Activated CD8-positive, alpha-beta memory T cell treated with anti-CD3 and anti-CD28 coated beads for 1 hour (primary cell): ENCODE measurements at places on chromosomes 4 and X.

DNA sequence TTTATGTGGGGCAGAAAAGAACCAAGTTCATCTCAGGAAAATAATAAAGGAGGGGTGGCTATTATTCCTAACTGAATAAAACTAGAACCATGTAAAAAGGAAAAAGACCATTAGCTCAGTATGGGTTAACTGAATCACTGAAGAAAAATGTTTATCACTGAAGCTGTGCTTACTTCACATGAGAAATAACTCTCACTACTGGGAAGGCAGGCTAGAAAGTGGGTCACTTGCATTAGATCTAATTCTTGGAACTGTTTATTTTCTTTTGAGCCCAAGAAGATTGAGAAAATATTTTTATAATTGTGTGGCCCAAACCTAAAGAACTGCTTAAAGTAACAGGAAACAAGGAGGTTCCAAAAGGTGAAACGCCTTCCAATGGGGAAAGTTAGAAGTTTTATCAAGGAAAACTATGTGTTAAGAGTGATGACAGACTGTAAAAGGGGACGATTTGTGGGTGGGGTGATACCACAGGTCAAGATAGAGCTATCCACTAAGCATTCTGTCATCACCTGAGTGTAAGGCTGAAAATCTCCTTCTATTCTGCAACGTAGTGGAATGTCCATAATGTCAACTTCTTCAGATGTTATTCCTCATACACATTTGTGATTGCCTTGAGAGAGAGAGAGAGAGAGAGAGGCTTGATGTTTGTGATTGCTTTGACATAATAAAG lies 1083.5 kb downstream of the PCDH7 start:
- no peak for DNase-seq

DNA sequence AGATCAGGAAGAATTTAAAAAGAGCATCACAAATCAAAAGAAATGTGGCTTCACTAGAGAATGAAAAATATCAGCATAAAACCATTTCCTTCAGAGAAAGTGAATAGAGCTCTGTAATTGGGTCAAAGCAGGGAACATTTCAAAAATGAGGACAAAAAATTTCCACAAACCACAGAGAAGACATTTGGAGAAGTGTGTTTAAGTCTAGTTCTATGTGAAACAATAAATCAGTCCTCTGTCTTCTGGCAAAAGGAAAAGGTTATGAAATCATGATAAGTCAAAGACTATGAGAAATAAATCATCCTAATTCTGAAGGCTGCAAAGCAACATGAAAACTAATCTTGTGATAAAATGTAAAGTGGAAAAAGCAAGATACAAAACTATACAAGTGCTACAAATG lies 27.9 kb downstream of the SMPX start:
- DNase-seq = no peak

GRCh38 chrX:44733931-44734330 lies 109.9 kb upstream of the DUSP21 start:
- no peak for DNase-seq

GRCh38 chr4:149031399-149031798 lies 589.2 kb upstream of the NR3C2 start:
- no peak for DNase-seq

DNA sequence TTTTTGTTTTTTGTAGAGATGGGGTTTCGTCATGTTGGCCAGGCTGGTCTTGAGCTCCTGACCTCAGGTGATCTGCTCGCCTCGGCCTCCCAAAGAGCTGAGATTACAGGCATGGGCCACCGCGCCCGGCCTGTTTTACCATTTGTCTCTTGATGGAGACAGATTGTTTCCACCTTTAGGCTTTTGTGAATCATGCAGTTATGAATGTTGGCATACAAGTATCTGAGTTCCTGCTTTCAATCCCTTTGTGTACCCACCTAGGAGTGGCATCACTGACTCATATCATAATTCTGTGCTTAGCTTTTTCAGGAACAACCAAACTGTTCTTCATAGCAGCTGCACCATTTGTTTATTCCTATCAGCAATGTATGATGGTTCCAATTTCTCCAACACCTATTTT lies 20.2 kb upstream of the MGST2 start:
- DNase-seq = no peak

DNA sequence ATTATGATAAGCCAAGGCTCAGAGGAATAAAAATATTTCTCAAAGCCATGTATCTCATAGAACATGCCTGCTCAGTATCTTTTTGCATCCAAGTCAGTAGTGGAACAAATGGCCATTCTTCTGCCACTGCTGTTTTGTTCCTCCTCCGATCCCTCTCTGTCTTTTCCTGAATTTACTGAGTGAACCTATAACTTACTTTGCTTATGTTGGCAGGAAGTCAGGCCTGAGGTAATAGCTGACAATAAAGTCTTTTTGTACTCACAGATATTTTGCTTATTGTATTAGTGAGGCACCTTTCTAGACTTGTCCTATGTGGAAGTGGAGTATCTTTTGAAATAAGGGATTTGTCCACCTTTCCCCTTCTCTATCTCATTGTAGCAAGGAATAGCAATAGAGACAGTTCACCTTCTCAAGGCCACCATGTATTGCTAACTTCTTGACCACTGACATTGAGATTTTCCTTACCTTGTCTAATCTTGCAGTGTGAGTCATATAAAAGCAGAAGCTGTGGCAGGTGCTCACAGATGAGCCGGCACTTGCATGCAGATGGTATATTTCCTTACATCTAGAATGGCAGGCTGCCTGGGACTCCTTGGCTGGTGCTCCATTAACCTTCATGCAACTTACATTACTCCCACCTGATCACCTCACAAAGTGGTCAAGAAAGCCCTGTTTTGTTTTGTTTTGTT lies 68.2 kb downstream of the AGTR2 start:
- DNase-seq = no peak

DNA sequence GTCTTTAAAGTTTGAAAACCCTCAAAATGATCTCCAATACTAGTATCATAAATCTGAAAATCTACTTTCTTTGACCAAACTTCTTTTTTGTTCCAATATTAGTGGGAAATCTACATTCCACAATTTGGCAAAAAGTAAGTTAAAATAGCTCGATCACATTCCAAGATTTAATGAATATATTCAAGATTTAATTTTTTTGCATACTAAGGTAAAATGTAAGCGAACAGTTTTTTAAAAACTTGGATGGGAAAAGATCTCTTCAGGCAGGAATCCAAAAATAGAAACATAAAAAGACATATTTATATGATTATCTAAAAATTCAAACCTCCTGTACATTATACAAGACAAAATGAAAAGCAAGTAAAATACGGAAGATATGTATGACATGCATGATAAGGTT lies 31.2 kb downstream of the CNOT6L start:
- no peak for DNase-seq

GRCh38 chrX:78658845-78659744 lies at the start of gene RTL3:
RTL3 (minus strand) TSS chrX:78659328; CDS start chrX:78658420, 908 bp downstream.
- no peak for DNase-seq

- DNase-seq = no peak
These were observed 197.7 kb downstream of the SPATA18 start for GRCh38 chr4:52248820-52249219.

DNA sequence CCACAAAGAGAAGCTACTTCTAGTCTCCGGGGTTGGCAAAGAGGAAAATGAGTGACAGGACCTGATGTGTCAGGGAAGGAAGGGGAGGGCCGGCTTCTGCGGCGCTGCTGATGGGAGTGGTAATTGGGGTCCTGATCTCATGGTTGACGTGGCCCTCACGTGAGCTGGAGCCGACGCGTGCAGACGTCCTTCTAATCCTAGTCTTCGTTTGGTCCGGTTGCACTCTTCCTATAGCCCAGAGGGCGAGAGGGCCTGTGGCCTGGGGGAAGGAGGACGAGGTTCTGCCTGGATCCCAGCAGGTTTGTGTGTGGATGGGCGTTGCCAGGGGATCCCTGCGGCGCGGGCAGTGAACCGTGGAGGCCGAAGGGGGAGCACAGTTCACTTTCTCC lies at the start of gene ARMCX1:
Gene ARMCX1, plus strand, starts transcription at position 186 of the 389 bp plus-strand sequence. CDS start 2,384 bp downstream, outside the sequence.
- DNase-seq = no peak

GRCh38 chr4:17718471-17718870 lies 63.0 kb downstream of the FAM184B start:
- DNase-seq = no peak

DNA sequence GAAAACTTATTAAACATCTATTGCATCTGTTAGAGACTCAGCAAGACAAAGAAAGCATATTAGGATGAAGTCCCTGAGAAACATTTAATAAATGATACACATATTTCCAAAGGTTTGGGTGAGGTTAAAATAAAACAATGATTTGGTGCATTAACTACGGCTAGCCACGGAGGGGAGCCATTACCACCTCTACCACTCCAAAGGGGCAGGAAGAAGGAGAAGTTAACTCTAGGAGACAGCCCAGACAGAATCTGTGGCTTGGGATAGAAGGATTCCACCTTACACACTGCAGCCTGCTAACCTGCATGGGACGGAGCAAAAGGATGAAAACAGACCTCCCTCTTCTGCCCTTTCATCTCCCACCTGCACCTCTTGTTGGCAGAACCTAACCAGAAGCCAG lies 189.1 kb upstream of the C1QTNF7 start:
- no peak for DNase-seq

- DNase-seq = no peak
These were observed 48.0 kb downstream of the SEPTIN11 start for GRCh38 chr4:76997532-76997931.

- DNase-seq = no peak
These were observed 30.2 kb downstream of the WFS1 start for GRCh38 chr4:6299875-6300274.

GRCh38 chrX:31870267-31870666 lies 798.4 kb upstream of the FTHL17 start:
- no peak for DNase-seq

GRCh38 chr4:141646969-141647368 lies 10.6 kb downstream of the IL15 start:
- DNase-seq = no peak

GRCh38 chr4:17096692-17097091 lies 198.2 kb upstream of the LDB2 start:
- DNase-seq = no peak

DNA sequence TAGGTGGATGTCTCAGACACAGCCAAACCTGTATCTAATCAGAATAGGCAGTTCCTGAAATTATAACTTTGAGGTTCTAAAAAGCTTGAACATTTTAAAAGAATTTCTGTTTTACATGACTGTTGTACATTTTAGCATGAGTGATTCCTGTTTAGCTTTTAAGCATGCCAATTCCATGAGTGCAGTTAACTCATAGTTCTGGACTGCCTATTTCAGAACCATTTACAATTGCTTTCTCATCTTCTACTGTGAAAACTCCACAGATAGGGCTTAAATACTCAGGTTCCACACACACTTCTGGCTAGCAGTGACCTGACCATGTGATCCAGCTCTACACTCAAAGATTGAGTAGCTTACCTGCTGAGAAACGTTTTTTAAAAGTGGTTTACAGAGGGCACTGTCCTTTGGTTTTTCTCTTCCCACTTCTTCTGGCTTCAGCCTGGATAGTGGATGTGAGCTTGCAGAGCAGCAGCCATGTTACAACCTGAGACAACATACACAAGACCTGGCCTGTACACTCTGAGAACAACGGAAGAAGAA lies 280.8 kb downstream of the ANKRD50 start:
- DNase-seq = no peak

- DNase-seq = peak; percentile 22
These were observed 147.7 kb downstream of the SH3KBP1 start for GRCh38 chrX:19739683-19740082.

DNA sequence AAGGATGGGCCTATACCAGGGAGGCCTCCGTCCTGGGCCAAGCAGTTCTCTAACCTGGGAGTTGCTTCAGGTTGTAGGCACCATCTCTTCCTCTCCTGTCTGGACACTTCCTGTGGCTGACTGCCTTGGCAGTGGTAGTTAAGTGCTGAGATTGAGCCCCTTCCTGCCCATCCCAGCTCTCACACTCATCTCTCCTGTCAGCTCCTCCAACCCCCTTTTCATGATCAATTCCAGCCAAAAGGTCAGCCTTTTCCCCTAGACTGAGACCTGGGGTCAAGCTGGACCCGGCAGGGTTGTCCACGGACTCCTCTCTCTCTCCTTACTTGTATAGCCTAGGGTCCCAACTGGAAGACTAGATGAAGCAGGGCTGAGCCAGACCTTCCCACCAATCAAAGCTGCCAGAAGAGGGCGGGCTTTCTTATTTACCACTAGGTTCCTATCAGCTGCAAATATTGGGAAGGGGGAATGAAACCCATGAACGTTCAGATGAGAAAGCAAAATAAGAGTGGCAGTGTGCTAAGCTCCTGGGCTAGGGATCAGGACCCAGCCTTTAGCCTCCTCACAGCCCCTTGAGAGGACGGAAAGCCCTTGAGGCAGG lies 34.5 kb downstream of the KDM5C start:
- DNase-seq = no peak

- no peak for DNase-seq
These were observed 97.8 kb upstream of the TENM3 start for GRCh38 chr4:182145334-182145905.

DNA sequence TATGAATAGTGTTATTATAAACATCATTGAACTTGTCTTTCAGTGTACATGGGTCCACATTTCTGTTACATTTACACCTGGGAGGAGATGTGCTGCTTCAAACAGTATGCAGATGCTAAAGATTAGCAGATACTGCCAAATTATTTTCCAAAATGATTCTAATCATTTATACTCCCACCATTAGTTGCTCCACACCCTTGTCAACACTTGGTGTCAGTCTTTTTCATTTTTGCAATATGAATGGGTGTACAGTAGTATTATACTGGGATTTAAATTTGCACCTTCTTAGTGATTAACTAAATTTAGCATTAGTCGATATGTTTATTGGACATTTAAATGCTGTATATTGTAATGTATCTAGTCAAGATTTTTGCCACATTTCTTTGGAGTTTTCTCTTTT lies 131.6 kb upstream of the GRID2 start:
- no peak for DNase-seq

DNA sequence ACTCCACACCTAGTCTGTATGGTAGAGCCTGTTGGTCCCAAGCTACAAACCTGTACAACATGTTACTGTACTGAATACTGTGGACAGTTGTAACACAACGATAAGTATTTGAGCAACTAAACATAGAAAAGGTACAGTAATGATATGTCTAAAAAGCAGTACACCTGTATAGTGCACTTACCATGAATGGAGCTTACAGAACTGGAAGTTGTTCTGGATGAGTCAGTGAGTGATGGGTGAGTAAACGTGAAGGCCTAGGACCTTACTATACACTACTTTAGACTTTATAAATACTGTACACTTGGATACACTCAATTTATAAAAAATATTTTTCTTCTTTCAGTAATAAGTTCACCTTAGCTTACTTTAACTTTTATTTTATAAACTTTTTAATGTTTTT lies 104.0 kb downstream of the TMA16 start:
- DNase-seq = no peak

DNA sequence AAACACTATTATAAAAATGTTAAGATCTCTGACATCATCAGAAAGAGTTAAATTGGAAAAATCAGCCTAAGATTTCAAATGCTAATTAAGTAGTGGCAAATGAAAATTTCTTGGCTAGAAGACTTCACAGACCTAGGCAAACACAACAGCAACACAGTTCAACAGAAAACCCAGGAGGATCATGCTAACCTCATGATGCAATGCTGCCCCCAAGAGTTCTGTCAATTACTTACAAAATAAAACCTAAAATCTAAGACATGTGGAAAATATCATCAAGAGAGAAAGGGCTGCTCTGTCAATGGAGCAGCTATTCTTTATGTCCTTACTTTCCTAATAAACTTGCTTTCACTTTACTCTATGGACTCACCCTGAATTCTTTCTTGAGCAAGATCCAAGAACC lies 21.0 kb downstream of the S100G start:
- DNase-seq = no peak
